ENCODE measurements at places on chromosomes 12 and 14.

DNA sequence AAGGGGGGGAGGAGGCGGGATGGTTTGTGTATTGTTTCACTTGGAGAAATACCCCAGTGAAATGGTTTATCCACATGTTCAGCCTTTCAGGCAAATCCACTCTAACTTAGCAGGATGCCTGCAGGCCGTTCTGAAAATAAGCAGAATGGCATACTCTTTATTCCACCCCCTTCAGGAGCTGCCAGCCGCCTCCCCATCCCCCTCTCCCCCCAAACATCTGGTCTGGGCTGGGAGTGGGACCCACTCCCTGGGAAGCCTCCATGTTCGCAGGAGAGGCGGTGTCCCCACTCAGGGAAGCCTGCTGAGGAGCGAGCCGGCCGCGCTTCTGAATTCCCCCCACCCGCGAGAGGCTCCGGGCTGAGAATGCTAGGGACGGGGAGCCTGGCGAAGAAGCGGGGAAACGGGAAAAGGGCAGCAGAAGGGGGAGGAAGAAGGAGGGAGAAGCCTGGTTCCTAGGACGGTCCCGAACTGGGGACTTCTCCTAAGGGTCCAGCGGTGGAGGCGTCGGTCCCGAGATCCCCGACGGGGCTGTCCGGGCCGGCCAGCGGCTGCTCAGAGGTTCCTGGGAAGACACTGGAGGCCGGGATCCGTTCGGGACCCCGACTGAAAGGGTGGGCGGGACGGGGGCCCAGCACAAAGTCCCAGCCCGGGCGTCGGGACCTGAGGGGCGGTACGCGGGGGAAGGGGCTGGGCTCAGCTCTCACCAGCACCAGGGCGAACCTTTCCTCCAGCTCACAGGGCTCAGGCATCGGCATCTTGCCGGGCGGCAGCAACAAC, 666 bp downstream of the FMNL3 start:
- no peak for DNase-seq

DNA sequence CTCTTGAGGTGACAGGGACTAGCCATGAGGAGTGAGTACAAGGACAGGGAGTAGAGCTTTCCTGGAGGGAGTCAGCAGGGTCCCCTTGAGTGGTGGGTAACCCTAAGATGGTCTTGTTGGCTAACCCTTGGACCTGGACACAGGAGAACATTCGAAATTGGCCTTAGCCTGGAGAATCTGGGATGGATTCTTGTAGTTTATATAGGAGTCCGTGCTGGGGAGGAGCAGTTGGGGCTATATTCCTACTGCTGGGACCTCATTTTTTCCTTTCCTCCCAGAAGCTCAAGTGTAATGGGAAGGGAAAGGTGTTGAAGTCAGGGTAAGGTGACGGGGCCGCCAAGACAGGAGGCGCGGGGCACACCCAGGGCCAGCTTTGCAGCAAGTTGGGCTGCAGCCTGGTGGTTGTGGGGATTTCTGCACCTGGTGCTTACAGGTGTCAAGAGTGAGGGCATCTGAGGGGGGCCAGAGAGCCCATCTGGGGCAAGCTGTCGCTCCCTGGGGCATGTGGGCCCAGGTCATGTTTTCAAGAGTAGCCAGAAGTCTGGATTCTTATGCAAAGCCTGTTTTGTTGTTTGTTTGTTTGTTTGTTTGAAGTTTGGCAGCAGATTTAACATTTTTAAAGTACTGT, 5.1 kb downstream of the BCL7A start:
- no peak for DNase-seq

GRCh38 chr12:30795410-30796312, 40.9 kb upstream of the CAPRIN2 start:
- no peak for DNase-seq

- peak; percentile 95 for DNase-seq
Measured at GRCh38 chr12:111174251-111174960, 194.5 kb downstream of the PHETA1 start.

GRCh38 chr12:100824476-100824875, 29.9 kb downstream of the ANO4 start:
- no peak for DNase-seq

- no peak for DNase-seq
Measured at GRCh38 chr14:63650256-63650952, 8.7 kb upstream of the WDR89 start.

- DNase-seq = no peak
Measured at GRCh38 chr12:112282920-112283319, 99.3 kb downstream of the HECTD4 start.

DNA sequence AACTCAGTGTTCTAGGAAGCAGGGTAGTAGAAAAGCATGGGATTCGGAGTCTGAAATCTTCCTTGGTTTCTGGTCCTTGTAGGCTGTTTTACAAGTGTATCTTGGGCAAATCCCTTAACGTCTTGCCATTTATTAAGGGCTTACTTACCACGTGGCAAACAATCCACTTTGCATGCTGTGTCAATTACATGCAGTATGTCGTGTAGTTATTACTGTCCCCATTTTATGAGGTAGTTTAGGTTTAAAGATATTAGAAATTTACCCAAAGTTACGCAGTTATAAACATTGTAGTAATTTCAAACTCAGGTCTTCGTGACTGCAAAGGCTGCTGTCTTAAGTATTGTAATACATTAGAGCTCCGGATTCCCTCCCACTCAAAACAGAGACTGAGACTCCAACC, 1.5 kb upstream of the NOVA1 start:
- DNase-seq = no peak

GRCh38 chr14:72636094-72636493, 257.8 kb downstream of the DPF3 start:
- no peak for DNase-seq

GRCh38 chr14:91388551-91388975, 29.1 kb downstream of the CCDC88C start:
- peak; percentile 55 for DNase-seq

DNA sequence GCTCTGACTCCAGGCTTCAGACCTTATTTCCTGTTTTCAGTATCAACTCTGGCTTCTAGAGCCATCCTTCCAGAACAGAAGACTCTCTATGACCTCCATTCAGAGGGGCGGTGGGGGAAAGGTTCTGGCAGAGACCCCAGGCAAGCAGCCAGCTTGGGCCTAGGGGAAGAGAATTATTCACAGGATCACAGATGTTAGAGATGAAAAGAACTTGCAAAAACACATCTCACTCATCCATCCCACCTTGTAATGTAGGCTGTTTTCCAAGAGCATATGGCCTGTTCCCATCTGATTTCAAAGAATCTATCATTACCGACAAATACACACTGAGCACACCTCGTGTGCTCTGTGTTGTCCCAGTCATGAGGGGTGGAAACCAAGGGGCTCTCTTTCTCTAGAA, 131.9 kb downstream of the GRIN2B start:
- no peak for DNase-seq

GRCh38 chr14:105061428-105062047, 3.7 kb downstream of the GPR132 start:
- no peak for DNase-seq

All from Kasumi-1 (cell line).